Stimulated activated CD4-positive, alpha-beta T cell treated with anti-CD3 and anti-CD28 coated beads, Interleukin-12 subunit alpha, Interleukin-12 subunit beta, amount 100 ng/mL, for 48 hours (primary cell): ENCODE measurements at places on chromosomes 2 and 18.

GRCh38 chr2:223649554-223650533 lies 47.7 kb upstream of the SCG2 start:
- no peak for DNase-seq

GRCh38 chr2:24747299-24747698 lies 45.9 kb downstream of the PTRHD1 start:
- DNase-seq: no peak

DNA sequence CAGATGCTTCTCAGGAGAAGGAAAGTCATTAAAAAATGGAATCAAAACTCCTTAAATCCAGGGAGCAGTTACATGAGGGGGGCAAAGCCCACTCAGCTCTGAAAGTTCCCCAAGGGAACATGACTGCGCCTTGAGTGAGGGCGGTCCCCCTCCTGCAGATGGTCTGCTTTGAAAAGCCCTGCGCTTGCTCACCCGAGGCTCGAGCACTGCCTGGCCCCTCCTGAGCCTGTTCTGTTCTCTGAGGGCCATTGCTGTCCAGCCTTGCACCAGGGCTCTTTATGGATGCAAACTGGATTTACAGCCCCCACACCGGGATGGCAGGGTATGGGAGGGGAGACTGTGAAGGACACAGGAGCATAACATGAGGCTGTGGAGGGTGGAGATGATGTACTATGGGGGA lies 37.8 kb upstream of the DNMT3A start:
- DNase-seq: no peak

DNA sequence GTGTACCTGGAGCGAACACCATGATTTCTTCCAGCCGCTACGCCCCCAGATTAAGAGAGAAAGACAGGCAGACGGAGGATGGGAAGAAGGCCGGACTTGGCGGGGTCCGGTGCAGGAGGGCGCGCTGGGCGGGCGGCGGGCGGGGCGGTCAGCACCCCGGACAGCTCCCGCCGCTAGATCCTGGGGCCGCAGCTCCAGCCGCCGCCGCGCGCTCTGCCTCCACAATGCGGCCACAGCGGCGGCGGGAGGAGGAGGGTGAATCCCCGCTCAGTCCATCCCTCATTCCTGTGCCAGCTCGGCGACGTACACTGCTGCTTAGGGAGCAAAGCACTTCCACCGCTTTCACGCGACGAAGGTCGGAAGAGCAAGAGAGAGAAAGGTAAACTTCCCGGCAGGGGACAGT lies at the start of gene AKAIN1:
Gene AKAIN1, minus strand, starts transcription at position 226 of the 403 bp plus-strand sequence. Its CDS starts 204 bp downstream, at position 22.
- DNase-seq: no peak

DNA sequence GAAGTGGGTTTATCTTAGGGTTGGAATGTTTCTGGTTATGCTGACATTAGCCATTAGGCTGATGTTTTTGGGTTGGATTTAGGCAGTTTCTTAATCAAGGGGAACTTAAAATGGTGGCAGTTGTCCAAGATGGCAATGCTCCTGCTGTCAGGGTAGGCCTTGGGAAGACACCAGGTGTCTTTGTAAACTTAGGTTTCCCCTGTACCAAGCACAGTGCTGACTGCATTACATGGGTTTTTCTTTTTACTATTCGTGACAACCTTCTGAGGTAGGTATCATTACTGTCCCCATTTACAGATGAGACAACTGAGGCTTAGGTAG lies 528 bp upstream of the ATG16L1 start:
- DNase-seq: no peak
